ENCODE measurements at places on chromosomes 5 and 9.

DNA sequence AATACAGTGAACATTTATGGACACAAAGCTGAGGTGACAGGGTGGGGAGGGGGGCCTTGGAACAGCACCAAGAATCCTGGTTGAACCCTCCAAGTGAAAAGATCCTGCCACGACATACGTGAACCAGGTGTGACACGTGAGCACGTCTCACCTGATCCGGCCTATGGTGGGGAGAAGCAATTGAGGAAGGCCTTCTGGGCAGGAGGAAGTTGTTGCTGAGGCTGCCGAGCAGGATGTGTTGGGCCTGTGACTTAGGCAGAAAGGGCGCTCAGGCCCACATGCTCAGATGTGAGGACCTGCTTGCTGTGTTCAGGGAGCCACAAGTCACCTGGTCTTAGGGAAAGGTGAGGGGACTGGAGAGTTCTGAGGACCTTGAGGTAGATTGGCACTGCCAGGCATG is 2.5 kb upstream of the MAPK9 start:
- no peak for DNase-seq

GRCh38 chr5:22846693-22847092 is 6.5 kb downstream of the CDH12 start:
- DNase-seq: no peak

- peak; percentile 45 for DNase-seq
Observed at GRCh38 chr5:59506285-59506877, 387.1 kb downstream of the PDE4D start.

- DNase-seq: no peak
Observed at GRCh38 chr5:176561259-176561658, 12.1 kb downstream of the CDHR2 start.

DNA sequence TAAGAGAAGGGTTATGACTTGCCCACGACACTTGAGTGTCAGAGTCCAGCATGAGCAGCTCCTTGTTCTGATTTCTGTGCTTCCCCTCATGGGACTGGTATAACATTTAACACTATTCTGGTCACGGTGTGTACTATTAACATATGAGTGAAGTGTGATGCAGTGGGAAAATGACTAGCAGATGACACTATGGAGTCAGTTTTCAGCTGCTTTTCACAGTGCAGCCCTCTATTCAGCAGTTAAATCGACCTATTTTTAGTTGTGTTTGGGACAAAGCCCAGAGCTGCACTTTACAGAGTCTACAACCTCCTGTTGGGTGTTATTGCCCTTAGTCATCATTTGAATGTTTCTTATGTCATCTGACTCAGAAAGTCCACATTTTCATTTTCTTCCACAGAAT is 59.1 kb downstream of the CHSY3 start:
- peak; percentile 63 for DNase-seq

Measured in kidney tubule cell (primary cell).